ENCODE measurements at places on chromosomes 4 and X. TPM values are rescaled to one million over a fixed set of nuclear protein-coding genes. Genes with fewer than 3 reads are reported as not detected.

DNA sequence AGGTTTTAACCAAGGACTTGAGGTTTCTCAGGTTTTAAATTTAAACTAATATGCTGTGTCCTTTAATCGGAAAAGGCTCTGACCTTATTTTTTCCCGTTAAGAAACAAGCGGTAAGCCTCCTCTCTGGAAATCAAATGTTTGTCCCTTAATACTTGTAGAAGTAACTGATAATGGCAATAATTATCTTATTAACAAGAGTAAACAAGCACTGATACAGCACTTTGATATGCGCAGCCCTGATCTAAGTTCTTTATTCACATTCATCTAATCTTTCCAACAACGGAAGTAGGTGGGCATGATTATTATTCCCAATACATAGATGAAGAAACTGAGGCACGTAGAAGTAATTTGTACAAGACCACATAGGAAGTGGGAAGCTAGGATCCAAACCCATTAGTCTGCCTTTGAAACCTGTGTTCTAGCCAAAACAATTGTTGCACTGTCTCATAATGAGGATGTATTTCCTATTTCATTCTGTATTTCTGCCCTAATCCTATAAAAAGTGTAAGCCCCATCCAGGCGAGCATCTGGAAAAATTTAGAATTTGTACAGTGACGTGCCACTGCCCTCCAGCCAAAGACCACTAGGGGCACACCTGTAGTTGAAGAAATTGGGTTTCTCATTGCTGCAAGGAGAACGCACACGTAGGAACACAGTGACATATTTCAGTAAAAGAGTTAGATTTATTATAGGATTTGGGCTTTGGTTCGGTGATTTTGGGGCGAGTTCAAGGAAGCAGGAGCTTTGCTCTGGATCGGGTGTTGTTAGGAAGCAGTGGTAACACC lies 606 bp downstream of the CXorf58 start:
- DNase-seq: no peak

DNA sequence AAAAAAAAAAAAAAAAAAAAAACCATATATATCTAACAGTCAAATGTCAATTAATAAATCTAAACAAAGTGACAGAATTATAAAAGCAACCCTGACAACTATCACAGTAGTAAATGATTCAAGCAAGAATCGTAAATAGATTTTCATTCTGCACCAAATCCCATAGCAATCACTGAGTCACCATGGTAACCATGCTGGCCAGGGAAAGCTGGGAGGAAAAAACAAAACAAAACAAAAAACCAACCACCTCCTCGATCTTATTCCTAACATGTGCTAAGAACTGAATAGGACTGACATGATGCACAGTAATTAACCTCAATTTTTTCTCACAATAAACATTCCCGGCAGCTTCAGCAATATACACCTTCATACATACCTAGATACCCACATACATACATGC lies 30.6 kb upstream of the RAB40A start:
- DNase-seq: no peak

DNA sequence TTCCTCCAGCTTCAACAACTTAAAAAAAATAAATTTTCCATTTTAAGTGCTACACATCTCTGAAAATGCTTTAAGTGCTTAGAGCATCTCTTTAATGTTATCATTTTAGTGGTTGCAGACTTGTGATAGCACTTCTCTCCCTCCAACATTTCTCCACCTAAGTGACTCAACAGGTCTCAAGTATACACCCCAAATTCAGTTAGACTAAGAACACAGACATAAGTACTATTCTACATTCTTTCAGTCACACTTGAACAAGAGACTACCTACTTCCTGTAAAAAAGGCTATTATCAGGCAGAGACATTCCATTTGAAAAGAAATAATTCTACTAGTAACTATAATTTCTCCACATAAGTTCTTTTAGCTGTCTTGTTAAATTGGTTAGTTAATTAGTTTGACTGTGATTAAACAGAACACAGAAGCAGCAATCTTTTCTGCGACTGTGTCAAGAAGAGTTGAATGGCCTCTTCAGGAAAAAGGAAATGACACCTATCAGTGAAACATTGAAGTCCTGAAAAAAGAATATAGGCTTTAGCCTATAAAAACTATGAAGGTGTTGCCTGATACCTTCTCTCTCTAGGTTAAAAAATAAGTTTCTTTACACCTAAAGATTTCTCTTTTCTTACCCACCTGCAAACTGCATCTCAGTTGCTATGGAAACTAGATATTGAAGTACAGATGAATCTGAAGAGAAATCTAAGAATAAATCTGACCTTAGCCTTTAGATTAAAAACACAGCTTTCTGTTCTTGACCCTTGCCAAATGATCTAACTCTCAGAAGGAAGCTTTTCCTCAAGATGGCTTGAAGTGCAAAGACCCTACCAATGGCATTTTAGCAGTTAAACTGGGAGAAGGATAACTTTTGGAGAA lies 18.0 kb downstream of the NAF1 start:
- no peak for DNase-seq

DNA sequence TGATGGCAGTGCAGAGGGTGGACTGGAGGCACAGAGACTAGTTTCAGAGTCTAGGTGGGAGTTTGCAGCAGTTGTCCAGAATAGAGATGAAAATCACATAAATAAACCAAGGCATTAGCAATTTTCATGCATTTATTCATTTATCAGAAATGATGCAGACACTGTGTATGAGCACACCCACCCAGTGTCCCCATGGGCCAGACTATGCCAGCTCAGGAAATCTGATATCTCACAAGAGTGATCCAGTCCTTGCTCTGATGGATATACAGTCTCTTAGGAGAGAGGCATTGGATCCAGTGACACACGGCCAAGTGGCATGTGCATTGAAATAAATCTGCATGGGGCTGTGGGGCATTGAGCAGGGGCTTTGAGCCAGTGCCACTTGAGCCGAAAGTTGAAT lies 228.2 kb downstream of the FRMPD4 start:
- DNase-seq: no peak

- no peak for DNase-seq
These were observed 215.1 kb upstream of the SFRP2 start for GRCh38 chr4:154004016-154004415.

DNA sequence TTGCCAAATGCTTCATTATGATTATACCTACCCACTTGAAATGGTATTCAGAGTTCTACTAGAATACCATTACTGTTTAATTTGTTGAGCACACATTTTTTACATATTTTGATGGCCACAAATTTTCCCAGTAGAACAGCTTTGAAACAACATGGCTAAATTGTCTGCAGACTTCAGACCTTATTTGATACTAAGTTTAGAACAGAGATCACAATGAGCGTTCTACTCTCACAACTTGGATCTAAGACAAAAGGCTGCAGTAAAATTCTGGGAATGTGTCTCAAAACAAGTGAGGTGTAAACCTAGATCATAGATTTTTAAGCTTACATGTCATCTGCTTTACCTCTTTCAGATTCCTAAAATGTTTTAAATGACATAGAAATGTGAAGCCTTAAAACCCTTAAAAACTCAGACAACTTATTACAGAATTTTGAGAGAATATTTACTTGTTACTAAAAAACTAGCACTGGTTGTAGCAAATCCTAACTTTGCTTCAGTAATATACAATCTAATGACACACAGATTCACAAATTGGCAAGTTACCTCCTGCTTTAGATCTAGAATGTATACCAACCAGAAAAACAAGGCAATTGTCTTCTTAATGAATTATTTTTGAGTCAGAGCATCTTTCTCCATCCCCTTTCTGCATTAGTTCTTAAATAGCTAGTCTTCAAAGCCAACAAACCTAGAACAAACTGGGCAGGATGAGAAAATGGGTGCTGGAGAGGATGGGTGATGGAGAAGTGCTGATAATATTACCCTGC lies 243.3 kb downstream of the SLC7A11 start:
- DNase-seq: no peak

GRCh38 chr4:74656596-74656995 lies 137.7 kb downstream of the BTC start:
- no peak for DNase-seq

DNA sequence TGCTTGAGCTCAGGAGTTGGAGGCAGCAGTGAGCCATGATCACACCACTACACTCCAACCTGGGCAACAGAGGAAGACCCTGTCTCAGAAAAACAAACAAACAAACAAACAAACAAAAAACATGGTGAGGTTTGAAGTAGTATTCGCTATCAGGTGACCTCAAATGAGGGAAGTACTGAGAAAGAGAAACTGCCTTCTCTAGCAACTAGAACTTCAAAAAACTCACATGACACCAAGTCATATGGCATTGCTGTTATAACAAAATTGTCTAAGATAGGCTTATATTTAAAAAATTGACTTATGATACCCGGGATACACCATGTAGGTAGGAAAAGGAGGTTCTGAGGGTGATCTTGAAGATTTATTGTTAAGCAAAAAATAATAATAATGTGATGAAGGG lies 10.3 kb downstream of the MPP1 start:
- no peak for DNase-seq

LRAT gene
- total RNA-seq: 14.4 TPM

SSX3 gene
- total RNA-seq: not detected

GYG2 gene
- total RNA-seq: 0.89 TPM

PROM1 gene
- total RNA-seq: 0.67 TPM

CYTL1 gene
- 1.3 TPM for total RNA-seq

ADAMTS3 gene
- 4.9 TPM for total RNA-seq

MAOB gene
- 1.2 TPM for total RNA-seq

Data from thyroid gland (tissue), 4 donors.